CD4-positive, alpha-beta T cell treated with Interleukin-4 for 1 hour (primary cell): ENCODE measurements at places on chromosomes 4 and X.
A peak's percentile ranks its signal among the peaks of the same experiment; 100 is the strongest.

DNA sequence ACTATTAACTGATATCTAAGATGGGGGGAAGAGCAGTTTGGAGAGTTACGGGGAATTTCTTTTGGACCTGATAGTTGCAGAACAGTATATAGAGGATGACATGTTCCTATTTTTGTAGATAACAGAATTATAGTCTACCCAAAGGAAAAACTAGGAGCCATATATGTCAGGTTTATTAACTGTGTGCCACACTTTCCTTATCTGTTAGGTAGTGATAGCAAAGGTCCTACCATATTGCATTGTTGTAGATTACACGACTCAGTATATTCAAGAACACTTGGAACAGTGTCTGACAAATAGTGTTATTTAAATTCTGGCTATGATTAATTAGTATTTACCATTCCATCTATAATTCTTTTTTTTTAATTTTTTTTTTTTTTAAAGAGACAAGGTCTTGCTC, 175.3 kb downstream of the NR3C2 start:
- no peak for DNase-seq

DNA sequence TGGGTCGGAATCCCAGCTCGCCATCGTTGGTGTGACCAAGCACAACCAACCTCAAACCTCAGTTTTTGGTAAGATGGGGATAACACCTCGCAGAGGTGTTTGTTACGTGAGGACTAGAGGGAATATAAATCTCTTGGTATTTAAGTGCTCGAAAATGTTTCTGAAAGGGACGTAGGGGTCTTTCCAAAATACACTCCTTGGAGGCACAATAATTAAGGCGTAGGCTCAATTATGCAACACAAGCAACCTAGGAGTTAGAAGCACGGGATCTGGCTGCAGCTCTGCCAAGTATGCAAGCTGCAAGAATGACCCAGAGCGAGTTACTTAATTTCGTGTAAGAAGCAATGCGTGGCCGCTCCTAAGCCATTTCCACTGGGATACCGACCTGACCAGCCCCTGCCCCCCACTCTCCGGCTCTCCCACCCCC, 552 bp downstream of the ADH5 start:
- DNase-seq, result no peak

- no peak for DNase-seq
These were observed 8.1 kb downstream of the DHRSX start for GRCh38 chrX:2492531-2493218.

GRCh38 chr4:95362906-95363558, 185.7 kb downstream of the UNC5C start:
- no peak for DNase-seq

GRCh38 chr4:165403637-165404036, 24.8 kb downstream of the CPE start:
- DNase-seq, result no peak

DNA sequence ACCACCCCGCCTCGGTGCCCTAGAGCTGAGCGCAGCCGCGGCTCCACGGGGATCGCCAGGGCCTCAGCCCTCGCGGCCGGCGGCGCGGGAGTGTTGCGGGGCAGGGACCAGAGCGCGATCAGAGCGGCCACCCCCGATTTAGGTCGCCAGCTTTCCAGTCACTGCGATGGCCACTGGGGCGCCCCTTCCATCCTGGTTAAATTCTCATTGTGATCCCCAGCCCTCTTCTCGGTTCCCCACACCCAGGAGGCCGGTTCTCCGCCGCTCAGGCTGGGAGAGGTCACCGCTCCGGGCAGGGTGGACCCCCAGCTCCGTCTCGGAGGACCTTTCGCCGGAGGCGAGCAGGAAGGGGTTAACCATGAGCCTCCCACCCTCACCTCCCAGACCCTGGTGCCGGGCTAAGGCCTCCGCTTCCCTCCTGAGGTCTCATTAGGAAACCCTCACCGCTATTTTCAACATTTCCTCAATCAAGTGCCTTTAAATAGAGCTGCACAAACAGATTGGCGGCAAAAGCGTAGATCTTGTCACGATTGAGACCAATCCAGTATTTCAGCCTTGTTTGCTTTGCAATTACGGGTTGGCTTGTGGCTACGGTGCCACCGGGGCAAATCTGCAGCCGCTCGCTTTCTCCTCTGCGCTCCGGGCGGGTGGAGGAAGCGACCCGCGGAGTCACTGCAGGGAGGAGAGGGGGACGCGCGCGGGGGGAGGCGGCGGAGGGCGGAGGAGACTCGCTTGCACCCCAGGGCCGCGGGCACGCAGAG, 8.3 kb upstream of the HAND2 start:
- DNase-seq, result no peak

- no peak for DNase-seq
These were observed 24.0 kb downstream of the LRP2BP start for GRCh38 chr4:185371702-185372101.

GRCh38 chr4:54254116-54254914, 25.2 kb downstream of the PDGFRA start:
- DNase-seq, result no peak

- no peak for DNase-seq
These were observed at the start of gene GPR50 for GRCh38 chrX:151176231-151176750. Gene GPR50, plus strand, starts transcription at chrX:151176584. Its CDS starts 138 bp downstream, at chrX:151176722.

DNA sequence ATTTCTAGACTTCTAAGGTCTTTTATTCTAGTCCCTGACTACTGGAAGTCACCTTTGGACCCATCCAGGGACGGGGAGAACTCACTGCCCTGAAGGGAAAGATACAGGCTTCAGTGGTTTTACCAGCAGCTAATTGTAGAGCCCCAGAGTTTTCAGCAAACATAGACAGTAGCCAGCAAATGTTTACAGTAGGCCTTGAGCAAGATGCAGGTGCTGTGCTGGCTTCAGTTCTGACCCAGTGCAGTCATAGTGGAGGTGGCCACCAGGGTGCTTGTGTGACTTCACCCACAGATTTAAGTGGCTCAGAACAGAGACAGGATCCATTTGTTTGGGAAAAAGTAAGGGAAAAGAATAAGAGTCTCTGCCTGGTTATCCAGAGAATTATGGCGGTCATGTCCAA, 384.4 kb upstream of the AR start:
- no peak for DNase-seq

GRCh38 chr4:189765301-189765700, 175.4 kb upstream of the FRG1 start:
- no peak for DNase-seq

DNA sequence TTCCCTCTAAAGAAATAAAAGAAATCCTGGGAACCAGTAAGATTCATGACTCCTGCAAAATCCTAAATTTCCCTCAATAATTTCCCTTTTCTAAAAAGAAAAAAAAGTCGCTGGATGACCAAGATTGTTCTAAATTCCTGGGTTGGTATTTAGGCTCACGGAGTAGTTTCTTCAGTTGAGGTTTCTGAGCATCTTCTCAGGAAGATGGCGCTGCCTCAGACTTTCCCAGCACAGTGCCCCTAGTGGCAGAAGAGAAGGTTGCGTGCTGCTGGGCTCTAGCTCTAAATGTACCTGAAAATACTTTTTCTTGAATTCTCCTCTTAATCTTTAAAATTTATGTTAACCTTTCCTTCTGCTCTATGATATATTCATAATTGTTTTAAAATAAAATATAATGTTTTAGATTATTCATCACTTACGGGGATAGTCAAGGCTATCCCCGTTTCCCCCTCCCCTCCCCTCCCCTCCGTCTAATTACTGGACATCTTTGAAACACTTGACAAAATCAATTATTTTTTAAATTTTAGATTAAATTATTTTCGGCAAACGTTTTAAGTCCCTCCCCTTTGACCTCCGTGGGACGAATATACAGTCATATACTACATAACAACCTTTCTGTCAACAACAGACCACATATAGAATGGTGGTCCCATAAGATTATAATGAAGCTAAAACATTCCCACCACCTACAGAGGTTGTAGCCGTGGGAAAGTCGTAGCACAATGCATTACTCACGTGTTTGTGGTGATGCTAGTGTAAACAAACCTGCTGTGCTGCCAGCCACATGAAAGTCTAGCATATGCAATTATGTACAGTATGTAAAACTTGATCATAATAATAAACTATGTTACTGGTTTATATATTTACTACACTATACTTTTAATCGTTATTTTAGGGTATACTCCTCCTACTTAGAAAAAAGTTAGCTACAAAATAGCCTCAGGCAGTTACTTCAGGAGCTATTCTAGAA, 41.0 kb upstream of the GATB start:
- peak; percentile 61 for DNase-seq

- DNase-seq, result no peak
These were observed 64.3 kb downstream of the SCML2 start for GRCh38 chrX:18290200-18290599.

DNA sequence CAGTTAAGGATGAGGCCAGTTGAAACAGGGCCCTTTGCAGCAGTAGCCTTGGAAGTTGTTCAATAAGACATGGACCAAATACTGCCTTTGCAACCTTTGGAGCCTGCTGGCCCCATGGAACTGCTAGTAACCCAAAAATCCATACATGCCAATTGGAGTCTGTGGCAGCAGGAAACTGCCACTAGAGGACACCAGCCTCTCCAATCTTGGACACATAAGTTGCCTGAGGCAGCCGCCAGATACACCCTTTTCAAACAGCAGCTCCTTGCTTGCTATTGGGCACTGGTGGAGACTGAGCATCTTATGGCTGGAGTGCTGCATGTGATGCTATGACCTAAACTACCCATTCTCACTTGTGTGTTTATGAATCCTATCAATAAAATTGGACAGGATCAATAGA, 14.8 kb upstream of the LAP3 start:
- no peak for DNase-seq

DNA sequence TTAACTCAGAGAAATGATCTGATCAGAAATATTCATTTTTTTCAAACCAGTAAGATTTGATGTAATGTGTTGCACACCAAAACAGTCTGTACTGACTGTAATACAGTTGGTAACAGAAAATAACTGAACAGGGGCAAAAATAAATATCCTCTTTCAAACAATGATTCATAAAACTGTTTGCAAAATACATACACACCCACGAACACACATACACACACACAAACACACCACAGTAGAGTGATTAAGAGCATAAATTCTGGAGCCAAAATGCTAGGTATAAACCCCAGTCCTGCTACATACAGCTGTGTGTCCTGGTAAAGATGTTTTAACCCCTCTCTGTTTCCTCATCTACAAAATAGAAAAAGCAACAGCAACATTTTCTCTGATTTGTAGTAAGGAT, 376.6 kb downstream of the PDGFC start:
- DNase-seq, result no peak

DNA sequence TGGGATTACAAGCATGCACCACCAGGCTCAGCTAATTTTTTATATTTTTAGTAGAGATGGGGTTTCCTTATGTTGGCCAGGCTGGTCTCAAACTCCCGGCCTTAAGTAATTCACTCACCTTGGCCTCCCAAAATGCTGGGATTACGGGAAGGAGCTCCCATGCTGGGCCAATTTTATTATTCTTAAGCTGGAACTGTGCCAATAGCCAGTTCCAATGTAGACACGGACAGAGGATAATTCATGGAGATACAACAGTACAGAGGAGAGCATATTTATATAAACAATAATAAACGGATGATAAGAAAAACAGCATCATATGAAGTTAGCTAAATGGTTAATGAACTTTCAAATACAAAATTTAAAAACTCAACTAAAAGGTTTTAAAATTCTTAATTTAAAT, 87.8 kb downstream of the PPA2 start:
- DNase-seq, result no peak

DNA sequence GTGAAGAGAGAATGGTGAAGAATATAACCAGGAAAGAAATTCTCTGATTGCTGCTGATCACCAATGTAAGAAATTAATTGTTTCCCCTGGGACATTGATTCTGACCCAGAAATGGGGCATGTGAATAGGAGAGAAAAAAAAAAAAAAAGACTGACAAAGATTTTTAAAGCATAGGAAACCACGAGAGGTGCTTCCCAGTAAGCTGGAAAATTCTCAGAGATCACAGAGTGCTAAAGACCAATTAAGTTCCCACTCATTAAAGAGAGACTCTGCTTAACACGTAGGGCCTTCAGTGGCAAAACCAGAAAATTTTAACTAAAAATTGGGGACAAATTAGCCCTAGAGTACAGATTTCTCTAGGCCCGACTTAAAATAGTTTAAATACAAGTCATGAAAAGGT, 604.4 kb downstream of the ARAP2 start:
- DNase-seq, result no peak

DNA sequence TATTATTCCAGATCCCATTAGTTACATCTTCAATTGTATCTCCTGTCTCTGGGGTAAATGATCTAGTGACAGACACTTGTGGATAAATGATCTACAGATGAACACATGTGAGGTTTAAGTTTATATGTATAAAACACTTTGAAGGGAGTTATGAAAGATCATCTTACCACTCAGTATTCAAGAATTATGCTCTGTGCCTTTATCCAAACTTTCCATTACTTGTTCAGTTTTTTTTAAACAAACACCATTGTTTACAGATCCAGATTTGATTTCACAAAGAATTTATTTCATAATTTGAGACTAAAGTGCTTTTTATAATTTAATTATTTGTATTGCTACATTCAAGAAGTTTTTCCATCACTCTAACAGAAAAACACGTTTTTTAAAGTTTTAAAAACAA, 142.5 kb downstream of the HHIP start:
- DNase-seq, result no peak

GRCh38 chr4:154189346-154189745, 302.3 kb downstream of the DCHS2 start:
- DNase-seq, result no peak

- DNase-seq, result no peak
These were observed 17.3 kb downstream of the HTRA3 start for GRCh38 chr4:8286719-8287342.
